ENCODE measurements at places on chromosomes 11 and 22.

DNA sequence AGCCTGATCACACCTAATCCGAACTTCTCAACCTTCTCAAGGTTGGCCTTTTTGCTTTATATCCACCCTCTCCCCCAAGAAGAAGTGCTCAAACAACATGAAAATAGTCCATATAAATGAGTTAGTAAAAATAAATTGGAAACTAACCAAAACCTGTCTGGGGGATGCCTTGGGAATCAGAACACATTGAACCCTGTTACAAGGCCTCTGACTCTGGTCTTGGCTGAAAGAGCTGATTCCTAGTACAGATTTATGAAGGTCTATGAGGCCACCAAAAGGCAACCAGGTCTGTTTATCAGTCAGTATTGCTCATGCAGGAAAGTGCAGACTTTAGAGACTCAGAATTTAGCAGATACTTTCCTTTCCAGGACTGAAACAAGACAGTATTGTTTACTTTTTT lies 49.7 kb downstream of the NRXN2 start:
- no peak for DNase-seq

- no peak for DNase-seq
Observed at GRCh38 chr11:69925366-69926196, 106.4 kb upstream of the FGF3 start.

GRCh38 chr11:62958547-62959421 lies 26.0 kb downstream of the SLC22A6 start:
- DNase-seq: no peak

DNA sequence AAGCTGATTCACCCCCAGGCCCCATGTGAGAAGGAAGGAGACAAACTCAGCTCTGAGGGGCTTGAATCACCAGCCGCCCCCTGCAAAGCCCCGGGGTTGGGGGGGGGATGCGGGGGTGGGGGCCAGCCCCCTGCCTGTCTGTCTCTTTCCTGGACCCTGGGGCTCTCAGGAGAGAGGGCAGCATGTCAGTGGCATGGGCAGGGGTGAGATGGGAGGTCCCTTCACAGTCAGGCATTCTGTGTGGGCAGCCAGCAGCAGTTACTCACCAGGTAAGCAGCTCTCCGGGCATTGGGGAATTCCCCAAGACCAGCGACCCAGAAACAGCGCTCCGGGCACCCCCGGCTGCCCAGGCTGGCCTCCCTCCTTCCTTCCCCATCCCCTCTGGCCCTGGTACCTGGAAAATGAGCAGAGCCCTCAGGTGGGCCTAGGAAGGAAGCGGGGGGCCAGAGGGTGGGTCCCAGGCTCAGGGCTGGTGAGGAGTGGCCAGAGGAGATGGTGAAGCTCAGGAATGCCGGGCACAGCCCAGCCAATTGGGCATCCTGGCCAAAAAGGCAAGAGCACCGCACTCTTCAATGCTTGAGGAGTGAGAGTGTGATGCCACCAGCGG lies 4.2 kb upstream of the LIF start:
- no peak for DNase-seq

- no peak for DNase-seq
Observed at GRCh38 chr11:103878646-103879045, 157.8 kb upstream of the DDI1 start.

GRCh38 chr22:22216450-22216959 lies 28.1 kb upstream of the VPREB1 start:
- no peak for DNase-seq

GRCh38 chr11:34928960-34929680 lies 12.7 kb downstream of the PDHX start:
- DNase-seq: no peak

DNA sequence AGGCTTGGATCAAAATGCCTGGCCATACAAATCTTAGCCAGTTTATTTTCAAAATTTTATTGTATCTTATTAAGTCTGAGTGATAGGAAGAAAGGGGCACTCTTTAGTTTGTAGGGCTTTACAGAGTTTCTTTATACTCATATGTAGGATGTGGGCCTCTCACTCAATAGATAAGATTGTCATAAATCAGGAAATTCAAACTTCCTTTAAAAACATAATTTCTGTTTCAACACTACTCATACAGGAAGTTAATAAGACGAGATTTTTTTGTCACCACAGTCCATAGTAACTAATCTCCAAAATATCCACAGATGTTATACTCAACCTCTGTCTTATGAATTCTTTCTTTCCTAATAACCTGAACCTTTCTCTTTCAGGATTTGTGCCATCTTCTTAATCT lies 13.3 kb upstream of the OR56B4 start:
- DNase-seq: no peak

DNA sequence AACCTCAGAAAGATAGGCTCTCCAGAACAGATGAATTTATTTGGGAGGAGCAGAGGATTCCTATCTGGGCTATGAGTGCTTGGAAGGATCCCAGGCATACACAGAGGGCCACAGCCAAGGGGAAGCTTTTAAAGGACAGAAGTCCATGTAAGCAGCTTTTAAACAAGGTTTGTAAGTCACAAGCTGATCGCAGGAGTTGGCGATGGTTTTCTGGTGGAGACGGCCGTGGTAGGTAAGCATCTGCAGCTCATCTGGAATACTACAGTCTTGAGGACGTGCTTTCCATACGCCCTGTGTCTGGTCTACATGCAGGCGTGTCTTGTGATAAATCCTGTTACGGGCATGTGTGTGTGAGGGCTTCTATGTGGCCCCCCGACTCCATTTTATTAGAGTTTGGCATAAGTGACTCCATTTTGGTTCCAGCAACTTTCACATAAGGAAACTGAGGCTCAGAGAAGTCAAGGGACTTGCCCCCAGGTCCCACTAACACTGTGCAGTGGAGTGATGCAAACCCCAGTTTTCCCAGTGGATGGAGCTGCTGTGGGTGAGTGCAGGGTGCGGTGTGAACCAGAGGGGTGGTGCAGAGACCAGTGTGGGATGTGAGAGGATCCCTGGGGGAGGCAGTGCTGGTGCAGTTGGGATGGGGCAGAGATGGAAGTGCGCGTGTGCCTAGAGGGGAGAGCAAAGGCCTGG lies 11.8 kb upstream of the ACY3 start:
- no peak for DNase-seq

DNA sequence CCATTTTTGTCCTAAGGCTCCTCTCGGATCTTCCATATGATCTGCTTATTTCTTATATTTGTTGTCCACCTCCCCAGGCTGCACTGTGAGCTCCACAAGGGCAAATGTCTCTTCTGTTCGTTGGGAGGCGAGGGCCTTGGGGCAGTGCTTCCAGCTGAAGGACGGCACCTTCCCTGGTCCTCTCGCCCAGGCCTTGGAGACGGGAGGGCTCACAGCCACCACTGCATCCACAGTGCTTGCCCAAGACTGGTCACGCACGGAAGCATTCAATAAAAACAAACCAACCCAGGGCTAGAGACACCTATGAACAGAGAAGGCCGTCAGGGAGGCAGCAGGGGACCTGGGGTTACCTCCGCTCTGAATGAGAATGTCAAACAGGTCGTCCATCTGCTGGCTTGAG lies 46.2 kb downstream of the SGSM3 start:
- DNase-seq: no peak

- DNase-seq: no peak
Observed at GRCh38 chr11:59172345-59173079, 580 bp downstream of the DTX4 start.

- no peak for DNase-seq
Observed at GRCh38 chr11:34621876-34622275, 983 bp downstream of the EHF start.

GRCh38 chr11:119584193-119585042 lies 144.6 kb downstream of the NECTIN1 start:
- DNase-seq: no peak

DNA sequence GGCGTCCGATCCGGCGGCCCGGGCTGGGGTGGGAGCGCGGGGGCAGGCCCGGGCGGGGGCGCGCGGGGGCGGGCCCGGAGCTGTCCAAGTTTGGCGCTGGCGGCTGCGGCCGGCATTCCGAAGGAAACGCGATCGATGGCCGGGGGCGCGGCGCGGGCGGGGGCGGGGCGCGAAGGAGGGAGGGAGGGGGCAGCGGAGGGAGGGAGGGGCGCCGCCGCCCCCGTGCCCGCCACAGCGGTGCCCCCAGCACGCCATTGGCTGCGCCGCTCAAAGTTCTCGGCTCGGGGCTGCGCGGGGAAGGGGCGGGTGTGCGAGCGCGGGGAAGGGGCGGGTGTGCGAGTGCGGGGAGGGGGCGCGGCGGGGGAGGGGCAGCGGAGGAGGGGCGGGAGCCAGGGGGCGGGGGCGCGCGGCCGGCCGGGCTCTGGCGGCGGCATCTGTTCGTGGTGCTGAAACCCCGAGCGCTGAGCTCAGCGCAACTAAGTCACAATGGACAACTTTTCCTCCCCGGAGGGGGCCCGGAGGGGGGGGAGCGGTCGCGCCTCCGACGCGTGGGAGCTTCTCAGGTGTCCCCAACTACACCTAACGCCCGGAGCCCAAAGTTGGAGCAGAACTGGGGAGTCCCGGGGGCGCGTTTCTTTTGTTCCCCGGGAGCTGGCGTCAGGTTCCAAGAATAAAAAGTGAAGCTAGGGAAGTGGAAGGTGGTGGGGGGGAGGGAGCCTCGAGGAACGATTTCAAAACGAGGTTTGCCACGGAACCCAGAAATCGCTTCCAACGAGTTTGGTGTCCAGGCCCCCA lies 2.2 kb downstream of the PHF21B start:
- DNase-seq: no peak

DNA sequence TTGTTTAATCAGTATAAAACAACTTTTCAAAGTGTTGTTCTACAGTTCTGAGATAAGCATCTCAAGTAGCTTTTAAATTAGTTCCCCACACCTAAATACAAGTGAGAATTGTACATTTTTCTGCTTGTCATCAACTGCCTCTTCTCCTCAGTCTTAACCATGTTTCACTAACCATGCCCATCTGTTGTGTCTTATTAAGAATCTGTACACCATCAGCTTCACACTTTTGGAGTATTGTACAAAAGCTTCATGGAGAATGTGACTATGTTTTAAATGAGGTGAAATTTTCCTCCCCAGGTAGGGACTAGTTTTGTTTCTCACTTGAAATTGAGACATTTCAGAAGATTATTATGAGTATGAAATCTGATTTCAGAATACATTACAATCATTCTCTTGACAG lies 52.4 kb downstream of the SIK2 start:
- no peak for DNase-seq

GRCh38 chr11:77141475-77141874 lies 13.4 kb downstream of the MYO7A start:
- no peak for DNase-seq

GRCh38 chr11:87259736-87260135 lies 222.0 kb downstream of the TMEM135 start:
- DNase-seq: no peak

GRCh38 chr11:79274636-79275331 lies 166.0 kb downstream of the TENM4 start:
- DNase-seq: no peak

- DNase-seq: no peak
Observed at GRCh38 chr11:26014456-26015115, 317.3 kb upstream of the ANO3 start.

DNA sequence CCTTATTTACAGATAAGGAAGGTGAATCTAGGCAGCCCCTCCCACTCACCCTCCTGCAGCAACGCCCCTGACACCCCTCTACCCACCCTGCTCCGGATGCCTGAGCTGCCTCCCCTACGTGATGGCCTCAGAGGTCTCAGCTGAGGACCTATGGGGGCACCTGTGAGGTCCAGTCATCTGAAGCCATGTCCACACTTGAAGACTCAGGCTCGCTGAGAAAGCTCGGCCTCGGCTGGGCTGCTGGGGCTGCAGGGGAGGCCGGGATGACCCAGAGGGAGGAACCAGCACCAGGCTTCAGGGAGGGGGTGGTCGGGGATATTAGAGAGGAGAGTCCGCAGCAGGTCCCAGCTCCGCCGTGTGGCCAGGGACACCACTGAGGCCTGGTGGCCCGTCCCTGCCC lies 92.8 kb downstream of the BRD1 start:
- DNase-seq: no peak

GRCh38 chr11:32081901-32082300 lies 9.0 kb upstream of the RCN1 start:
- DNase-seq: no peak

DNA sequence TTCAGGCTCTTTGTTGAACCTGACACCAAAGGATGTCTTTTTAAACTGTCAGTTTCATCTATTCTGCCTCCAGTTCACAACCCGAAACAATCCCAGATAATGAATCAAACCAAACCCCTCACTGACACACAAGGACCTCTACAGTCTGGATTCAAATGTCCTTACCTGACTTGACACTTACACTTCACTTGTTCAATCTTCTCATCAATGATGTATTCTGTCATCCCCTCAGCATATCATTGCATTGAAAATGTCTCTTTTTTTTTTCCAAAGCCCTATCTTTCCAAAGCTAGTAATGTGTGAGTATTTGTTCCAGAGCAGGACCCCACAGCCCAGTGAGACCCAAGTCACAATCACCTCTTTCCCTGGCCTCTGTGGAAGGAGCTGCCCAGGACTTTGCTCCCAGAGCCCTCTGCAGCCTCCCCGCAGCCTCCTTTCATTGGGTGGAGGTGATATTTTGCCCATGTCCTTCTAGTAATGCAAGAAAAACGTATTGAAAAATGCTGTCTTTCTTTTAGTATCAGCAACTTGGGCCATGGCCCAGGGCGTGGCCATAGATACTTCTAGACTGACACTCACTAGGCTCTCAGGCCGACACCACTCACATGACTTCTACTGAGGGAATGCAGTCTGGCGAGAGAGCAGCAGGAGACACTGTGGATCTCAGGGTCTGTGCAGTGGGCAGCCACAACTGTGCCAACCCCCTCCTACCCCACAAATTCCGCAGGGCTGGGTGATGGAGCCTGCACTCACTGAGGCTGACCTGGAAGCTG lies 18.2 kb downstream of the RFPL3 start:
- no peak for DNase-seq

DNA sequence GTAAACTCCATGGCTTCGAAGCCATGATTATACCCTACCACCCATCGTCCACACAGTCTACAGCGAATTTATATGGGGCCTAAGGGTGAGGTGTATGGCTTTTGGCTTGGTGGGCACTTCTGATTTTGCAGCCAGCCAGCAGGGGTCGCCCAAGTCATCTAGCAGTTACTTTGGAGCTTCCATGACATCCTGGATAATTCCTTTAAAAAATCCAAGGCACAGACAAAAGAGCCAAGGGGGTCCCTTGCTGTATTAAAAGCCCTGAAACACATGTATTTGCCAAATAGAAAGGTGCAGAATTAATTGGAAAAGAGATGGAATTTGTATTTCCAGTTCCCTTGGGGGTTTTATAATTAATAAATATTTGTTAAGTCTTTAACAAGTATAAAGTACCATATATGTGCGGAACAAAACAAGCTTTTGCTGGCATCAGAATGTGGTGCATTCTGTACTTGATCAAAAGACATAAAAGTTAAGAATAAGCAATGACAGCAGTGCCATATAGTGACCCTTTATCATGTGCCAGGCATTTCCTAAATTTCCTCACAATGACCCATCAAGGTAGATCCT lies 132.8 kb upstream of the PITPNB start:
- no peak for DNase-seq

- no peak for DNase-seq
Observed at GRCh38 chr11:13309156-13309555, 31.6 kb downstream of the BMAL1 start.

GRCh38 chr11:113877670-113878055 lies 2.3 kb upstream of the USP28 start:
- DNase-seq: no peak
